ENCODE measurements at places on chromosomes 16 and 17. TPM values are rescaled to one million over a fixed set of nuclear protein-coding genes. Genes with fewer than 3 reads are reported as not detected.

DNA sequence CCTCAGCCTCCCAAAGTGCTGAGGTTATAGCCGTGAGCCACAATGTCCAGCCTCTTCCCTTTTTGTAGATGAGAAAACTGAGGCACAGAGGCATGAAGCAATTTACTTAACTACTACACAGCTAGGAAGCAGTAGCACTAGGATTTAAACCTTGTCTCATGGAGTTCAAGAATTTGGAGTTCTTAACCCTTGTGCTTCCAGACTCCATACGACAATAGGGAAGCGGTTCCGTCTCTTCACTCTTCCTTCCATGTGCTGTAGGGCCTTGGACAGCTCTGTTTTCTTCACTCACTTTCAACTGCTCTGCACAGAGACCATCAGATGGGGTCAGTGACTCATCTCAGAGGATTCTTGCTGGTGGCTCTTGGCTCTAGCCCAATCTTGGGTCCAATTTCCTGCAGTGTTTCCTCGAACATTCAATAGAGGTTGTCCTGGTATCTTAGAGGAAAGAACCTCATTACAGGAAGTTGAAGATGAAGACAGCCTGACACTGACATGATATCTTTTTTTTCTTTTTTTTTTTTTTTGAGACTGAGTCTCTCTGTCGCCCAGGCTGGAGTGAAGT is 19.3 kb downstream of the ITGAL start:
- DNase-seq: no peak

MYH8 gene
- not detected for total RNA-seq

DNA sequence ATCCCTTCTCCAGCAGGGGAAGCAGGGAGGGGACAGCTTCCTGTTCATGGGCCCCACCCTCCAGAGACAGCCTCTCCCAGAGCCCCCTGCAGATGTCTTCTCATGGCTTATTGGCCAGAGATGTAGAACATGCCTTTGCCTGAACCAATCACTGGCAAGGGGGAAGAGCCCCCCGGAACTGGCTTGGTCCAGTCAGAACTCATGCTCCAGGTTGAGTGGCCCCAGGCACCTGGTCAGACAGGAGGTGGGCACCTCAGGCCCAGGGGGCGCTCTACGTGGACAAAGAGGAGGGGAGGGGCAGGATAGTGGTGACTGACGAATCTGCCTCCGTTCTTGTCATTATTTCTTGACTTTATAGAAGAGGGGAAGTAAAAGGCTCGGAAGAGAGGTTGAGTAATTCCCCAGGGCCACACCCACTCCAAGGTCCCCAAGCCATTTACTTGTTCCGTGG is 23.6 kb downstream of the RAB11FIP4 start:
- no peak for DNase-seq

DNA sequence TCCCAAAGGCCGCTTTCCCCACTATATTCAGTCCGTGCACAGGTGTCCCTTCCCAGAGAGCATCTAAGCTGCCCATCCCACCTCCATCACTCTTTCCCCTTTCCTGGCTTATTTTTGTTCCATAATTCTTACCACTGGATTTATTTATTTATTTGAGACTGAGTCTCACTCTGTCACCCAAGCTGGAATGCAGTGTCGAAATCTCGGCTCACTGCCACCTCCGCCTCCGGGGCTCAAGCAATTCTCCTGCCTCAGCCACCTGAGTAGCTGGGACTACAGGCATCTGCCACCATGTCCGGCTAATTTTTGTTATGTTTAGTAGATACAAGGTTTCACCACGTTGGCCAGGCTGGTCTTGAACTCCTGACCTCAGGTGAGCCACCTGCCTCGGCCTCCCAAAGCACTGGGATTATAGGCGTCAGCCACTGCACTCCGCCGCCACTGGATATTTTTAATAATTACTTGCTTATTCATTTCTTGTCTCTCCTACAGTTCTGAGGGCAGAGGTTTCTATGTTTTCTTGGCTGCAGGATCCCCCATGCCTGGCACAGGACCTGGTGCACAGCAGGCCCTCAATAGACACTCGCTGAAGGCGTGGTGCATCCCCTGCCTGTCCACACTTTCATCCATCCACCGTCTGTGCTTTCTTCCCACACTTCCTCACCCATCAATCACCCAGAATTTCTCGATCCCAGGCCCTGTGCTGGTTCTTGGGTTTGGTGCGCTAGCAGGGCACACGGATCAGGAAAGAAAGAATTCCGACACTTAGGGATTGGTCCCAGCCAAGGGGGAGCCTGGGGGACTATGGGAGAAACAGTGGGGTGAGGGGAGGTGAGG is 9.9 kb upstream of the ADGRG1 start:
- no peak for DNase-seq

WFDC1 gene
- total RNA-seq: not detected

GRCh38 chr16:305916-306626 is 23.1 kb downstream of the PDIA2 start:
- DNase-seq: no peak

GRCh38 chr17:79356839-79357447 is 253.9 kb downstream of the RBFOX3 start:
- DNase-seq: no peak

TNFSF13 gene
- 14.6 TPM for total RNA-seq

GRCh38 chr17:77901481-77901880 is 57.0 kb upstream of the TNRC6C start:
- no peak for DNase-seq

DNA sequence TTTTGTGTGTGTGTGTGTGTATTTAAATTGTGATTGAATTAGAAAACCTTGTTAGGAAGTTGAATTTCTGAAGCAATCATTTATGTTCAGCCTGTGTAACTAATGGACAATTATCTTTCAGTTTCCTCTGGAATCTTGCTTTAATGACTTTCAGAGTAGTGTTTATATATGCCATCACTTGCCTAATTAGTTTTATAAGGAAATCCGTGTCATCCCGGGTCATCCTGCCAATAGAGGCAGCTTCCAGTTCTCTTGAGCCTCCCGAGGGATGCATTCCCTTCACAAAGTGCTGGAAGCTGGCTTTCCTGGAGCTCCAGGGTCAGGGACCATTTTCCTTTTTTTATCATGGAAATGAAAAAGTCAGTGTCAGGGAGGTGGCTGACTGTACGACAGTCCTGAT is 42.9 kb downstream of the PRKCA start:
- no peak for DNase-seq

G6PC1 gene
- total RNA-seq: not detected

DNA sequence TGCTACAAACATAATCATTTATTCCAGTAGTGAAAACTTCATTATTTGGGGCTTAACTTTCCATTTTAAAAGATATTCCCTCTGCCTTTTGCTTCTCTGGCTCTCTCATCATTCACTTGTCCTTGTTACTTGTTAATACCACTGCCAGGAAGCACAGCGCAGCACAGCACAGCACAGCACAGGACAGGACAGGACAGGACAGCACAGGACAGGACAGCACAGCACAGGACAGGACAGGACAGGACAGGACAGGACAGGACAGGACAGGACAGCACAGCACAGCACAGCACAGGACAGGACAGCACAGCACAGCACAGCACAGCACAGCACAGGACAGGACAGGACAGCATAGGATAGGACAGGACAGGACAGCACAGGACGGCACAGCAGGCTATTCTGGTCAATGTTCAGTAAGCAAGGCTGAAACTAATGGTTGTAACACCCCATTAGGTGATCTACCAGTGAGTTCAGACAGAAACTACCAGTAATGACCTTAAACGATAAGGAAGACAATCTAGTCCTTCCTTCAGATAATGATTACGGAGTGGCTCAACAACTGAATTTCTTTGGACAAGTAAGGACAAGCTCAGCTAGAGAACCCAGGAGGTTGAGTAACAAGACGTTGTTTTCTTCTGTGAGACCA is 31.9 kb downstream of the COG1 start:
- DNase-seq: no peak

- no peak for DNase-seq
Measured at GRCh38 chr16:19179546-19180490, 11.8 kb downstream of the SYT17 start.

GRCh38 chr17:40526668-40527067 is 25.2 kb upstream of the TNS4 start:
- DNase-seq: no peak

DNA sequence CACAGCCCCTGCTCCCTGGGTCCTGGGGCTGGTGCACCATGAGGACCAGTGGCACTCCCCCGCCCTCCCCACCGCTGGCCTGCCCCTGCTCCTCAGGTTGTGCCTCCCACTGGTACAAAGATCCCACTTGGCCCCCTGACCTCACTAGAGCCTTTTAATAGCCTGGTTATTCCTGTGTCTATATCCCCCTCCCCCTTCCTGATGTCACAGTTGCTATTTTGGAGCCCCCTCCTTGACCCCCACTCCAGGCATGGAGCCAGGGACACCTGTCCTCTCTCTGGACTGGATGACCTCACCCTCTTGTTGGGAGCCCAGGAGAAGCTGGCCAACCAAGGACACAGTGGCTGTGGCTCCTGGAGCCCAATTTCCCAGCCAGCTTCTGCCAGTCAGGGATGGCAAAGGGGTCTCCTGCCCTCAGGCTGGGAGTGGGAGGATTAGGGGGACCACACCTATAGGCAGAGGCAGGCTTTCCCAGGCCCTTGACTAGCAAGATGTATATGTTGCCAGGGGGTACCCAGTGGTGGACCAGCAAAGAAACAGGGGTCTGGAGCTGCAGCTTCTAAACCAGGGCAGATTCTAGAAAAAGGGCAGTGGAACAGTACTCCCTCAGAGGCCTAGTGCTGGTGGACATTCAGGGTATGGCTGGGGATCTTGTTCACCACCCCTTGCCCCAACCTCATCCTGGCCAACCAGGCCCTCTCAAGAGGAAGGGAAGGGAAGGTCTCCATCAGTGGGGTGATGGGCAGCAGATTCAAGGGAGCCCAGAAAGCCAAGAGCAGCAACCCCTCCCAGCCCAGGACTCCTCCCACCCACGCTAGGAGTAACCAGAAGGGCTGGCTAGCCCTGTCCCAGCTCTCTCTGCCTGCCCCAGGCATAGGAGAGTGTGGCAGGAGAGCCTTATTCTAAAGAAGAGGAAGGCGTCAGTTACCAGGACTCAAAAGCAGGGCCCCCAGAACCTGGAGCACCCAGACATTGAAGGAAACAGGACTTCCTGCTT is 10.9 kb downstream of the HDAC5 start:
- no peak for DNase-seq

GRCh38 chr16:31177136-31177535 is 2.8 kb upstream of the FUS start:
- no peak for DNase-seq

DNA sequence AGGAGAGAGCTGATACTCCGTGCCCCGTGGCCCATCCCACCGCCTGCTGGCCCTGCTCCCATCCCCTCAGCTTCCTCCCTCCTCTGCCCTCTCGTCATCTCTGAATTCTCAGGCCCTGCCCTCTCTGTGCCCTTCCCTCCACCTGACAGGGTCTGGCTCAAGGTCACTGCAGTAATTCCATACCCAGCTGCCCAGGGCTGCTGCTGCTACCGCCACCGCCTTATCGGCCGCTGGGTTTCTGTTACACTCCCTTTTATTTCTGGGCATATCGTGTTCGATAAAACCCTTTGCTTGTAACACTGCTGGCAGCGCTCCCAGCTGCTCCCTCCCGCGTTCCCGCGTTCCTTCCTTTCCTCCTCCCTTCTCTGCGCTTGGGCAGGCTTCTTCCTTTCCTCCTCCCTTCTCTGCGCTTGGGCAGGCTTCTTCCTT is 1.2 kb downstream of the EPN3 start:
- DNase-seq: no peak

DNA sequence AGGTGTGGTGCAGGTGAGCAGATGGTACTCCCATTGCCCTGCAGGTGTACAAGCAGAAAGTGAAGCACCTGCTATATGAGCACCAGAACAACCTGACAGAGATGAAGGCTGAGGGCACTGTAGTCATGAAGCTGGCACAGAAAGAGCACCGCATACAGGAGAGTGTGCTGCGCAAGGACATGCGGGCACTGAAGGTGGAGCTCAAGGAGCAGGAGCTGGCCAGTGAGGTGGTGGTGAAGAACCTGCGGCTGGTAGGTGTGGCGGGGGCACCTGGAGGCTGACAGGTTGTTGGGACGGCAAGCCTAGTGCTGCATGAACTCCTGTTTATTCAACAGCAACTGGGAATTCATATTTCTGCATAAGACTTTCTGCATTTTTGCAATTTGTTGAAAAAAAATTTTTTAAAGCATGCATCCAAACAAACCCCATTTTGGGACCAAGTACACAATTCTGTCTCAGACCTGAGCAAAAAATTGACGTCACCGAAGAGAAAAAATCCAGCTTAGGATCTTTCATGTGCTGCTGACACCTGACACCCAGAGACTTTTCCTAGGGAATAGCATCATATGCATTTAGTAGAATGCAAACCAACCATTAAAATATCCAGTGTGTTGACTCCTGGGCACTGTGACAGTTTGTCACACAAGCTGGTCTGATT is 13.5 kb upstream of the DBNDD1 start:
- no peak for DNase-seq

KRT40 gene
- not detected for total RNA-seq

CMTM3 gene
- total RNA-seq: 35.5 TPM

KRTAP3-1 gene
- not detected for total RNA-seq

DNA sequence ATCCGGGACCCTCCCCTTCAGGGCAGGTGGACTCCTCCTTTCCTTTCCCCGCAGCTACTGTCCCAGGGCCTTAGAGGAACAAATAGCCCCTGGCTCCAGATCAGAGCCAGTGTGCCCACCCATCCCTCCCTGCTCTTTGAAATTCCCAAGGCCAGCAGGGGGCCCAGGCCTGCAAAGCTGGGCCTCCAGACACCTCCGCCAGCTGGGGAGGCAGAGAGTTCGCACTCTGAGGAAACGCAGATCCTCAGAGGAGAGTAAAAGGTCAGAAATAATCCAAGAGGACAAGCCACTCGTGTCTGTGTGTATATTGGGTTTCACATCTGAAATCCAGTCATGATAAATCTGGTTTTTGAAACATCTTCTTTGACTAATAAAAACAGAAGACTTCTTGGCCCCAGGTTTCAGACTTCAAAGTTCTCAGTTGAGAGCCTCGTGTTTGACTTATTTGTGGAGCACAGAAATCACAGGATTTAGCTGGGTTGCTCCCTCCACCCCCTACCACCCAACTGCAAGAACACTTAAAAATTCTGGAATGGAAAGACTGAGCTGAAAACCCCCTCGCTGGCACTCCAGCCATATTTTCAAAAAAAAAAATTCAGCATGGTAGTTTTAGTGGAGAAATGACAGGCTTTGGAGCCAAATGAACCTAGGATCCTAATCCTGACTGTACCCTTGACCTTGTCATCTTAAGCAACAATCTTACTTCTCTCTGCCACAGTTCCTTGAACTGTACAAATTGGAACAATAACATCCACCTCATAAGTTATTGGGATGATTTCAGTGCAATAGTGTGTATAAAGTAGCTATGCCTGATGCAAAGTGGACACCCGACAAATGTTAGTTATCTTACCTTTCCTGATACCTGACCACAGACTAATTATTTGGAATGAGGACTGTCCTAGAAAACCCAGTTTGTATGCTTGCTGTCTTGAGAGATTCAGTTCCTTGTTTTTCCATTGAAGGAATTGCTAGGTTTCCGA is 44.5 kb upstream of the TBX2 start:
- DNase-seq: no peak

SAP30BP gene
- total RNA-seq: 89.3 TPM

SEPTIN12 gene
- not detected for total RNA-seq

DNA sequence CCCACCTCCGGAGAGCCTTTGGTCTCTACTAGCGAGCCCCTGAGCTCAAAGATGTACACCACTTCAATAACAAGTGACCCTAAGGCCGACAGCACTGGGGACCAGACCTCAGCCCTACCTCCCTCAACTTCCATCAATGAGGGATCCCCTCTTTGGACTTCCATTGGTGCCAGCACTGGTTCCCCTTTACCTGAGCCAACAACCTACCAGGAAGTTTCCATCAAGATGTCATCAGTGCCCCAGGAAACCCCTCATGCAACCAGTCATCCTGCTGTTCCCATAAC is 702 bp downstream of the SPN start:
- DNase-seq: no peak

PDILT gene
- not detected for total RNA-seq

- DNase-seq: no peak
Measured at GRCh38 chr17:17871913-17872312, 35.1 kb upstream of the SREBF1 start.
